ENCODE measurements at places on chromosomes 7 and 10.

DNA sequence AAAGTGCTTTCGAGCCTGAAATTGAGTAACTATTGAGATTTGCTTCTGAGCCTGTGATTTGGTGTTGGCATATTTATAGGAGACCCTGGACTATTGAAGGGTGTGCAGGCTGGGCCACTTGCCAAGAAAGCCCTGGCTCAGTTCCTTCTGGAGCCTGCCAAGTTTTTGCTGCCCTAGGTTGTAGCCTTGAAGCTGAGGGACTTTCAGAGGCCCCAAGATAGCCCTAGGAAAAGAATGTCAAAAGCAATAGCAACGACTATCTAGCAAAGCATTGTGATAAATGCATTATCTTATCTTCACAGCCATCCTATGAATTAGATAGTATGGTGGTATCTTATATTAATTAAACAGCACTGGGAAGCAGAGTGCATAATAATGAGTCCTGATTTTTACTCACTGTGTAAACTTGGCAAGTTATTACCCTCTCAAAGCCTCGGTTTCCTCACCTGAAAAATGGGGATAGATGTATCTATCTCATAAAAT, 473.7 kb upstream of the PODXL start:
- DNase-seq = no peak

GRCh38 chr7:155533120-155533826, 13.1 kb downstream of the CNPY1 start:
- no peak for DNase-seq

DNA sequence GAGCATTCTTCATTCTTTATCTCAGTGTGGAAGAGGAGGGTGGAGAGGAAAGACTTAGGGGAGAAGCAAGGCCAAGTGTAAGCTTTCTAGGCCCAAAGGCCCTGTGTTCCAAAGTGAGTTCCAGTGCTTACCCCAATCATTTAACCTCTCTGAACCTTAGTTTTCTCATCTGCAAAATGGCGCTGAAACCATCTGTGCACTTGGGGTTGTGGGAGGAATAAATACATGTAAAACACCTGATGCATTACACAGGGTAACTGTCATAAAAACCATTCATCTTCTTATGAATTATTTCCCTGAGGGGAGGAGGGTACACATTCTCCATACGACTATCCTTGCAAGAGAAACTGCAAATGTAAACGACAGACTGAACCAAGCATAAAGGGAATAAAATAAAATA, 19.0 kb downstream of the PIK3AP1 start:
- DNase-seq = no peak

GRCh38 chr7:111098011-111098925, 7.3 kb downstream of the LRRN3 start:
- DNase-seq = no peak

DNA sequence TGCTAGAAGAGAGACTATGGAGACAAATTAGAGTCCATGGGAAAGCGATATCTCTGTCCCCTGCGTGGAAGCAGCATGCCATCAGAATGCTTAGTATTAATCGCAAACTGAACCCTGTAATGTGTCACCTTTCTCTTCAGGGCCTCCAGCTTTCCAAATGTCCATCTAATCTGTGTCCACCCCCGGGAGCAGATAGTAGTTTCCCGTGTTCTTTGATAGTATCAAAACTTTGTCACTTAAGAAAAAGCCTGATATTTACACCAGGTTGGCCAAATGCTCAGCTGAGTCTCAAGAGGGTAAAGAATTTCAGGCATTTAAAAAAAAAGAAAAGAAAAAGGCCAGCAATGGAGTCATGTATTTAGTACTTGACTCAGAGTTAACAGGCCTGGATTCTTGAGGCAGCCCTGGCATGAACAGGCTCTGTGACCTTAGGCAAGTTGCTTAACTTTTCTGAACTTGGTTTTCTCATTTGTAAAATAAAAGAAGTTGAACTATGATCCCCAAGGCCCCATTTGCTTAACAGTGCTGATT, 10.4 kb upstream of the GSAP start:
- DNase-seq = no peak

DNA sequence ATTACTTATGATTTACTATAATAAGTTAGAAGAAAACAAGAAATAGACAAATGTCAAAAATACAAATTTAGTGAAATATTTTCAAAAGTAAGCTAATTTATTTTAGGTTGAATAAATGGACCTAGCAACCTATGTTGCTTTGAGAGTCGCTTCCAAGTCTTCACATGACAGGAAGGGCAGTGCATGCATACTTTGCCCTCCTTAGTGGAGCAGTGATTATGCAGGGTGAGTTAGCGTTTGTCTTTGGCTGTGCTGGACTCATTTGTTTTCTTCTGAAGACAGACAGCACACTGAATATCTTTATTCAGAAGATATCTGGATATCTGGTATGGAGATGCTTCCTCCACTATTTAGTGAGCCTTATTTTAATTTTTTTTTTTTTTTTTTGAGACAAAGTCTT, 102.5 kb downstream of the SRI start:
- DNase-seq = no peak
